Pulmonary artery endothelial cell (primary cell): ENCODE measurements at places on chromosomes 1 and 21.

DNA sequence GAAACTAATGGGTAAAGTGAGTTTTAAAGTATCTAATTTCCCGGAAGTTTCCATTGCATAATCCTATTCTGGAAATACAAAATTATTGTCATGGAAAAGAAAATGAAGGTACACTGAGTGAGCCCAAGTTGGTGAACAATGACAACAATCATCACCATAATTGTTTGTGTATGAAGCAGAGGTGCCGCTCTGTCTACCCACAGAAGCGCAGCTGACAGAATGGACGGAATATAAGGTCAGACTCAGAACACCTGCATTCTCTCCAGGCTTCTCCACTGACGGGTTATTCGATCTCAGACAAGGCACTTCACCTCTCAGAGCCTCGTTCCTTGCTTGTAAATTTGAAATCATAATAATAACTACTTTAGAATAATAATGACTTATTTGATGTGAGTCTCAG is 99.1 kb upstream of the NGF start:
- DNase-seq = no peak

DNA sequence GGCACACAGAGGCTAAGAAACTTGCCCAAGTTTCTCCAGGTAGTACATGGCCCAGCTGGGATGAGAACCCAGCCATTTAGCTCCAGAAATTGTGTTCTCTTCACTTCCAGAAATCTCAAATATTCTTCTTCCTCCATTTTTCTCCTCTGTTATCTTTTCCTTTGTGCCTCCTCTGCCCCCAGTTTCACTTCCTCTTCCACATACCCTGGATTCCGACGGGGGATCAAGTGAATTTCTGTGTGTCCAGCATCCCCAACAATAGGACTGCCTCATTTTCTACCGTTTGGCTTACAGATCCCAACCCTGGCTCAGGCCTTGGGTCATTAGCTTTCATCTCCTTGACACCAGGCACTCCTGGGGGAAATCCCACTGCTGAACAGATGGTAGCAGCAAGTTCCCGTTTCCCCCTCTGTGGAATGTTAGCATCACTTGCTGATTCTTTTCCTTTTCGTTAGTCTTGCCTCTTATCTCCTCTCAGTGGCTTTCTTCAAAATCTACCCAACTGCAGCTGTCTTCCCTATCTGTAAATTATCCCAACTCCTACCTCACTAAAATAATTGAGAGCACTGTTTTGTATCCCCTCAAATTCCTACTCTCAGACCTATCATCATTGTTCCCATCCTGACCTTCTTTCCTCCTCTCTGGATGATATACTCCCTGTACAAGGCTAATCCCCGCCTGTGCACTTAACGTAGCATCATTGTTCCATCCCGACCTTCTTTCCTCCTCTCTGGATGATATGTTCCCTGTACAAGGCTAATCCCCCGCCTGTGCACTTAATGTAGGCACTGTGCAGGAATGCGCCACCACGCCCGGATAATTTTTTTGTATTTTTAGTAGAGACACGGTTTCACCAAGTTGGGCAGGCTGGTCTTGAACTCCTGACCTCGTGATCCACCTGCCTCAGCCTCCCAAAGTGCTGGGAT is 36.5 kb downstream of the SCCPDH start:
- DNase-seq = no peak

GRCh38 chr1:45530632-45531135 is 9.0 kb upstream of the PRDX1 start:
- no peak for DNase-seq

- DNase-seq = no peak
Observed at GRCh38 chr1:190140644-190141043, 337.0 kb downstream of the BRINP3 start.

DNA sequence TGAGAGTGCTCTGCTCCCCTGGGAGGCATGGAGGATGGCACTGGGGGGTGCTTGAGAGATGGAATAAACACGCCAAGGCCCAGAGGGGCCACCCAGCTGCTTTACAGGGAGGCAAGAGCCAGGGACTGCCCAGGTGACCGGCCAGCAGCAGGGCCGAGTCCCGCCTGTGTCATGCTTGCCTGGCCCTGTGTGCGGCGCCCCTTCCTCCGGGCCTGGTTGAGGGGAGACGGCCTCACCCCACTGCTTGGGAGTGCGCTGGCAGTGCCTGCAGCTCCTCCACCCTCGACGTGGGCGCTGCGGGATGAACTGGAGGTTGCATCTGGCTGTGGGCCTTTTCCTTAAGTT is 33.1 kb upstream of the COL6A2 start:
- DNase-seq = no peak

- DNase-seq = no peak
Observed at GRCh38 chr1:111436726-111437125, 9.2 kb upstream of the OVGP1 start.

GRCh38 chr1:44803312-44804095 is 3.3 kb downstream of the PLK3 start:
- no peak for DNase-seq

- DNase-seq = no peak
Observed at GRCh38 chr1:116496380-116496779, 74.4 kb downstream of the CD58 start.

- no peak for DNase-seq
Observed at GRCh38 chr21:41874611-41875010, 4.5 kb downstream of the PRDM15 start.

- DNase-seq = no peak
Observed at GRCh38 chr1:53384796-53385195, 56.9 kb upstream of the LRP8 start.

- no peak for DNase-seq
Observed at GRCh38 chr1:167705250-167705649, 16.5 kb upstream of the MPZL1 start.

GRCh38 chr1:228162286-228163006 is 3.2 kb upstream of the IBA57 start:
- no peak for DNase-seq

- DNase-seq = no peak
Observed at GRCh38 chr1:111481387-111482221, 7.8 kb downstream of the C1orf162 start.

GRCh38 chr1:54498383-54499096 is 49.5 kb upstream of the ACOT11 start:
- no peak for DNase-seq

GRCh38 chr1:204367193-204367858 is 7.6 kb upstream of the PLEKHA6 start:
- DNase-seq = no peak

- no peak for DNase-seq
Observed at GRCh38 chr1:155834296-155834926, 22.6 kb downstream of the GON4L start.

DNA sequence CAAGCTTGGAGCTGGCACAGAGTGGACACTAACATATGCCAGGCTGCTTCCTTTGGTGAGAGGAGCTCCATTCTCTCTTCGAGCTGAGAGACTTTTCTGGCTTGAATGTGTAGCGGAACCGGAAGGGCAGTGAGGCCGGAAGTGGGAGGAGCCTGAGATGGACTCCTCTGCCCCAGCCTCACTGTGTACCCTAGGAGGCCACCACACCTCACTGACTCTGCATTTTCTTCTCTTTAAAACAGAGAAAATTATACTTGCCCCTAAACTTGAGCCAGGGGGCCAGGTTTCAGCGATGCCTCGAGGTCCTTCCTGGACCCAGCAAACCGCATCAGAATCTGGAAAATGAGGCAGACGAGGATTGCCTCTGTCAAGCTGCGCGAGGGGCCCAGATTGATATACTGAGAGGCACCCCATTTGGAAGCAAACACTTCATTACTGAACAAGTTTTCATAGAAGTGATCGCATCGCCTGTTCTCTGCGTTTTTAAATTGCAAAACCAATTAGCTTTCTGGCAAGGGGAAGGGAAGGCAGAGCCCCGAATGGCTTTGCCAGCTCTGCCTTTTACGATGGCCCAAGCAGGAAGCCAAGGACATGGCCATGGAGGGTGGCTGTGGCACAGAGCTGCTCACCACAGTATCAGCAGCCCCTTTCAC is 708.1 kb downstream of the PTPRU start:
- DNase-seq = no peak

DNA sequence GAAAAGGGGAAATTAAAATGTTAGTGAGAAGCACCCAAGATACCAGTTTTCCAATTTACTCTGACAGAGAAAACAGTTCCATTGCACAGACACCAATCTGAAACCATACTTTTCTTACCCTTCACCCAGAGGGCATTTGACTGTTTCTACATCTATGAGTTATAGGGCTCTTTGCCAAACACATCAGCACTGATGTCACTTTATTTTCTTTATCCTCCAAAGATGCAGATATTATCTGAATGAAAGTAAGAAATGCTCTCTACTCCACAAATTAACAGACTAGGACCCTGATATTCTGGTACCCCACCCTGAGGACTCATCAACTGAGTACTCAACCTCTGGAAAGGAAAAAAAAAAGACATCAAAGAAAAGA is 24.2 kb upstream of the PEX19 start:
- DNase-seq = no peak
